IPS DF 19.7 (cell line): ENCODE measurements at places on chromosomes 2 and 18.

GRCh38 chr2:73033142-73033765 lies 38.3 kb downstream of the SFXN5 start:
- no peak for DNase-seq

DNA sequence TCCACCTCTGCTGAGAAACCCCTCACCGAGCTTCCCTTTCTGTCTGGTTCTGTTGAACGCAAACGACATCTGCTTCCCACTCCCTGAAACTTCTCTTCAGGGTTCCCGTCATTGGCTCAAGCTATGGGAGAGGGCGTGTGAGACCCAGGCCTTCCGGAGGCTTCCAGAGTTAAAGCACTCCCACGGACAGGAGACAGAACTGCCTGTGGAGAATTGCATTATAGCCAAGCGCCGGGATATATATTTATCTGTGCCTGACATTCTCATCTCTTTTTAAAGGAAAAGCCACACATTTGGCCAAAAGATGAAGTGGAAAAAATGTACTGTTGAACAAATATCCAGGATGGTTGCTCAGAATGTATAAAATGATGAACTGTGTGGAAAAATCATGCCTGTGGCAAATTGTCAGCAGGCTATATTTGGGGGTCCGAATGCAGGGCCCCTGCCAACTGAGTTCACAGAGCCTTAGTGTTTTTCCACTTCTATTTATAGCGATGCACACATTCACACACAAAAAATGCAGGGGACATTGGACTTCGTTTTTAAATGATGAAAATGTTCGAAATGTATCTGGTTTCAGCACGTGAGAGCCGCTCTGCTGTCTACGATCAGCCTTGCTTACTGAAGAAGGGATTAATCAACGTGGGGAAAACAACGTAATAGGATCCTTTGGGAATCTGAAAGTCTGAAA lies 59.5 kb downstream of the E2F6 start:
- DNase-seq, result no peak

DNA sequence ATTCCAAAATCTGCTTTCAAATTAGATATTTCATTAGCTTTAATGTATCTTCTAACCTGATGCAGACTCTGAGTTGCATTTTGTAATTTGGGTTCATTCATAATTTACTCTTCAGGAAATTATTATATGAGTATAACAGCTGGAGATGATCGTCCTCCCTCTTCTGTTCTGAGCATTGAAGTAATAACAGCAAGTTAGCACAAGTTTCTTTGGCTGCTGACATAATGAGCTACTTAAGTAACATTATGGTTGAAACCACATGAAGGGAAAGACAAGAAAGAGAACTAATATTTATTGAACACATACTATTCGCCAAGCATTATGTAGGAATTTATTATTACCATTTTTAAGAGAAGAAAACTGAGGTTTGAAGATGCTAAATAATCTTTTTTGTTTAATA lies 75.1 kb downstream of the CPO start:
- no peak for DNase-seq

- DNase-seq, result no peak
These were observed 44.4 kb downstream of the CCDC195 start for GRCh38 chr2:224671731-224672130.
